CD4-positive, alpha-beta T cell treated with Interleukin-15 for 1 hour (primary cell): ENCODE measurements at places on chromosomes 7 and 10.

DNA sequence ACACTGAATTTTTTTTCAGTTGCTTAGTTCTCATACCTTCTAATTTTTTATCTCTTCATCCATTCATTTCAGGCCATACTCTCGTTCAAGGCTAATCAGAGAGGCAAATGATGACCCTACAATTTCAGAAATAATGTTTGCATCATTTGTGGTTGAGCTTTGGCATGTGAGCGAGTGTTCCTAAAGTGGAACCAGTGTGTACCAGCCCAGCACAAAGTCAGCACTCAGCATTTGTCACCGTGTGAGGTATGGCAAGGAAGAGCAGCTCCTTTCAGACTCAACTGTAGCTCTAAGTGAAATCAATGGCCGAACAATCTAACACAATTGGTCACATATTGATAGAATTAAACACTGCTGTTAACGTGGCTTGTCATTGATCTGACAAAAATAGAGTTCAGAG lies 154.6 kb downstream of the POU6F2 start:
- DNase-seq, result no peak

DNA sequence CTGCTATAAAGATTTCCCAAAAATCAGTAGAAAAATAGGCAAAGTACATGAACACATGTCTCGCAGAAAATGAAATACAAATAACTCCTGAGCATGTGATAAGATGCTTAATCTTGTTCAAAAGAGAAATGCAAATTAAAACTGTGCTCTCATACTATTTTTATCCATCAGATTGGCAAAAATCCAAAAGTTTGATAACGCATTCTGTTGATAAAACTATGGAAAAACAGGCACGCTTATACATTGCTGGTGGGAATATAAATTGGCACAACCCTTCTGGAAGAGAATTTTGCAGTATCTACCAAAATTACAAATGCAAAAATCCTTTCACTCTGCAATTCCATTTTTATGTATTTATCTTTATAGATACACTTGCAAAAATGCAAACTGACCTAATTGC lies 315.0 kb downstream of the GRID1 start:
- DNase-seq, result no peak

DNA sequence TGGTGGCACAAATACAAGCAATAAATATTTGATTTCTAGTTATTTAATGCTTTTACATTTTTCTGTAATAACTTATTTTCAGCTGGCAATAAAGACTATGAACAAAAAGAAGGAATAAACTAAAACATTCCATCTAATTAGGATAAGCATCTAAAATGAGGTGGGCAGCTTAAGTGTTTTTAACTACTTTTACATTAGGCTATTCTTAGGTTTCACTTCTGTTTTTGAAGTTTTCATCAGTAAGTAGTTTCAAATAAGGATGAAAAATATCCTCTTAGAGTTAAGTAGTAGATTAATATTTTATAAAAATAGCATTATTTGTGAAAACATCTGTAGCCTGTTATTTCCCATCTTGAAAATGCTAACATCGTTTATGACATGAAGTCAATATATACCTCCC lies 15.9 kb downstream of the NT5C2 start:
- DNase-seq, result no peak

DNA sequence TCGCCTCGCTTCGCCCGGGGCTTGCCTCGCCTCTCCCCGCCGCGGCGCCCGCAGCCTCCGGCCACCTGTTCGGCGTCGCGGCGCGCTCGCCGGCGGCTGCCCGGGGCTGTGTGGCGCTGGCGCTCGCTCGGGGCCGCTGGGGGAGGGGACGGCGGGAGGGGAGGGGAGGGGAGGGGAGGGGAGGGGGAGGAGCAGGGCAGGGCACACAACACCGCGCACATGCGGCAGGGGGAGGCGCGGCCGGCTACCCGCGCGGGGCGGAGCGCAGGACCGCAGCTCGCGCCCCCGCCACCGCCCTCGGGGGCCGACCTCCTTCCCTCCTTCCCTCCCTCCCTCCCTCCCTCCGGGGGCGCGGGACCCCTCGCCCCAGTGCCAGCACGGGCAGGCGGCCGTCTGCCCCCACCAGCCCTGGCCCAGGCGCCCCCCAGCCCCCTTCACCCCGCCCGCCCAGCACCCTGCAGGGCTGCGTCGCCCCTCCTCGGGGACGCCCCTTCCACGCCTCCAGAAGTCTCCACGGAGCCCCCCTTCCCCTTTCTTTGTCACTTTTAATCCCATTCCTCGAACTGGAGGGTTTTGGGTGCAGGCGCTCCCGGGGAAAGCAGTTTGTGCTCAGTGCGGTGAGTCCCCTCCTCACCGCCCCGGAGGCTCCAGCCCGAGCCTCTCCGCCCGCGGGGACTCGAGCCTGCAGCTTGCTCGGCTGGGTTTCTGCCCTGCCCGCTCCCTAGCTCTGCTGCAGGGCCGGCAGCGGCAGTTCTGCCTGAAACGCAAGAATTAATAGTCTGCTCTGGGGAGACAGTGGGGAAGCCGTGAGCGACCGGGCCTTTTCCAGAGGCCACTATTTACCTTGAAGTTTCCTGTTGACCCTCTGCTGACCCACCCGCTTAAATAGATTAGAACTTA lies at the start of gene PARD3:
PARD3 (minus strand) TSS at position 112 of the 900 bp plus-strand sequence. CDS start 301 bp downstream, outside the sequence.
- DNase-seq, result no peak

DNA sequence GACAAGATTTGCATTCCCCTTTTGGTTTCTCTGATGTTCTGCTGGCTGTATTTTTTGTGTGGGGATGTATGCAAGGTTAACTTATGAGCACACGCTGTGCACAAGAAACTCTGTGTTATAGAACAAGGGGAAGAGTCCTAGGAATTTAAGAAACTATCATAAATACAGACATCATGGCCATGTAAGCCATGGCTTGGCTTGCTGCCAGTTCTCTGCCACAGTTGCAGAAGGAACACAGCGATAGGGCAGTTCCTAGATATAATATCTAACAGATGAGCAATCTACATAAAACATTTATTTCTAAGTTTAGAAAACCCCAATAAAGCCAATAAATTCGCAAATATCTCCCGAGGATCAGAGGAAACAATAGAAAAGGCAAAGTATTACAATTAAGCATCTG lies 153.3 kb downstream of the LRRTM3 start:
- DNase-seq, result no peak

DNA sequence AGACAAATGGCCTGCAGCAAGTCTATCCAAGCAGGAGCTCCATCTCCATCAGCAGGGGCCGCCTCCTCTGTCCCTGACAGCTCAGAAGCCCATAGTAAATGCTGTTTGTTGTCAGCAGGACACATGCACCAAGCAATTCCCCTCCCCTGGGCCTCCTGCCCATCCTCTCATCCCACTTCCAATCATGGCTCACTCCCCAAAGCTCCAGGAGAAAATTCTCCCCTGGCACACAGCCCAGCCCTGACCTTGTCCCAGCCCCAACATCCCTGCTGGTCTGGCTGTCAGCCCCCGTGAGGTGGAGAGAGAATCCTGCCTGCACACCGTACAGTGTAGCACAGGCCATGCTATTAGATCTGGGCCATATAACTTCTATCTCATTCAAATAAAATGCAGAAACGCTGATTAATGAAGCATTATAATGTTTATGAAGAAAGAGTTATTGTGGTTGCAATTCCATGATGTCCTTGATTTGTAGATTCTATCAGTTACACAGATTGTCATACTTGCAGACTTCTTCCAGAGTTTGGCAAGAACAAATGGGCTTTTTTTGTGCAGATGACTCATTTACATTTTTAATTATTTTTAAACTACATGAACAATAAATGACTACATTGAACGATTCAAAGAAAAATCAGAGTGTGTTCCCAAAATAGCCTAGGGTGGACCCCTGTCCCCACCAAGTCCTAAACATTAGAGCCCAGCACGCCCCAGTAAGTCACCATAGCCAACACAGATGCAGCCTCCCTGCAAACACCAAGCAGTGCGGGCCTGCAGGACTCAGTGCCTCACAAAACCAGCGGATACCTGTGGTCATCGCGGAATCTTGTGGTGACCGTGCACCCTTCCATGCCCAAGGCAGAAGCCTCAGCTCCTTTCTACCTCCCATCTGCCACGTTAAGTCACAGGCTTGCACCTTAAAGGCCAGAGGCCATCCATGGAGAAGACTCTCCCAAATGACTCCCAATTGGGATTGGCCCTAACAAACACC lies 70.1 kb downstream of the COBL start:
- no peak for DNase-seq

DNA sequence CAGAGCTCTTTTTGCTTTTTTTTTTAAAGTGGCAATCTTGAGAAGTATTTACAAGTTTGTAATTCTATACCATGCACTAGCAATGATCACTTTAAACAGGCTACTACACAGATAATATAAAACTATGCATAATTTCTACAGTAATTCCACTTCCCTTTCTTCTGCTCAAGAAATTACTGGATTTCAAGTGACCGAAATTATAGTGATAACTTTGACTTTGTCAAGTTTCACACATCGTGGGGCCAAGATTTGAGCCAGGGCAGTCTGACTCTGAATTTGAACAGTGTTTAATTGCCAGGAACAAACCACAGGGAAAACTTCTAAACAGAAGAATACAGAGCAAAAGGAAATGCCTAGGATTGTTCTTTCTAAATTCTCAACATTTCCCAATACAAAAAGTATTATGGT lies 288.3 kb upstream of the MKLN1 start:
- no peak for DNase-seq

DNA sequence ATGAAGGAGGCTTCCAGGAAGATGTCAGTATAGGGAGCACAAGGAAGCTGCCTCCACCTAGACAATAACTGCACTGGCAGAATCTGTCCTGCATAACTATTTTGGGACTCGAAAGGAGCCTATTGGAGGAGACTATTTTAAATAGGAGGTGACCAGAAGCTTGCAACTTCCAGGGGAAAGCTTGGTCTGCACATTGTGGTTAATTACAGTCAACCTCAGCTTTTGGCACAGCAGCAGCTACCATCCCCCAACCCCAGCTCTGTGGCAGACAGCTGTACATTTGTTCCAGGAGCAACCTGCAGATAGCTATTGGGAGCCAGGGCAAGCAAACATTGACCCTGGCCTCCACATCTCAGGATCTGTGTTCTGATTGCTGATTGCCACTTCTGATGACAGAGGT lies 46.3 kb upstream of the NANOS1 start:
- no peak for DNase-seq
